Stimulated activated CD4-positive, alpha-beta T cell treated with anti-CD3 and anti-CD28 coated beads, Interleukin-4, amount 100 ng/mL, for 48 hours (primary cell): ENCODE measurements at places on chromosomes 5 and 9.

DNA sequence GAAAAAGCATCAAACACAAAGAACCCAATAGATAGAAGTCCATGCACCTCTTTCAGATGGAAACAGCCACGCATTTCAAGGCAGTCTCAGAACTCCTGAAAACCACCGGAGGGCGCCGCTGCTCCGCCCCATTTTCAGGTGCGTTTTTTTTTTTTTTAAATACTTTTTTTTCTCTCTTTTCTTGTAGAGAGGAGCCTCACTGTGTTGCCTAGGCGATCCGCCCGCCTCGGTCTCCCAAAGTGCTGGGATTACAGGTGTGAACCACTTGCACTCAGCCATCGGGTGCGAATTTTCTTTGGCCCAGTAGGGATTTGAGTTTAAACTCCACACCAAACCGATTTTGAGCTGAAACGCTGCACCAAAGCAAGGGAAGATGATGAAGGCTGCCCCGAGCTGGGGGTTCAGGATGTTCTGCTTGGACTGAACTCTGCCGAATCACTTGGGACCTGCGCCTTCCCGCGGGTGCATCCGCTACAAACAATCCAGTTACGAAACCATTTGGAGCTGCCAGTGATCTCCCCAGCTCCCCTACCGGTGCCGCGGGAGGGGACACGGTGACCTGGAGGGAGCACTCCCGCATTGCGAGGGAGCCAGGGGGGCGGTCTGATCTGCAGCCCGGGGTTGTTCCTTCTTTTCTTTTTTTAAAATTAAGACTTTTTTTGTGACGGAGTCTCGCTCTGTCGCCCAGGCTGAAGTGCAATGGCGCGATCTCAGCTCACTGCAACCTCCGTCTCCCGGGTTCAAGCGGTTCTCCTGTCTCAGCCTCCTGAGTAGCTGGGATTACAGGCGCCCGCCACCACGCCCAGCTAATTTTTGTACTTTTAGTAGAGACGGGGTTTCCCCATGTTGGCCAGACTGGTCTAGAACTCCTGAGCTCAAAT lies 1.4 kb downstream of the PTGR1 start:
- DNase-seq, result peak; percentile 33

- DNase-seq, result no peak
These were observed 120.6 kb downstream of the TTLL11 start for GRCh38 chr9:121972501-121972981.

DNA sequence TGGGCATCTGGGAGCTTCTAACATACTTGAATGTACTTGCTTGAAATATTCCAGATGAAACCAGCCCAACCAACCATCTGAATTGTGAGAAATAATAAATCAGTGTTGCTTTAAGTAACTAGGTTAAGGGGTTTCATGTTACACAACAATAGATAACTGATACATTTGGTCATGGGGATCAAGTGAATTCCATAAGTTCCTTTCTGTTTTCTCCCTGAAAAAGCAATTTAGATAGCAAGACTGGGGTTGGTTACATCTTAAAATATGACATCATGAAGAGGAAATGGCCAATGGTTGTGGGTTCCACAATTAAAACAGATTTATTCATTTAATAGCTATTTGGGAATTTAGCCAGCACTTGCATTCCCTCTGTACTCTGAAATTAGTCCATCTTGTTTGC lies 559.7 kb downstream of the TLR4 start:
- no peak for DNase-seq

- DNase-seq, result no peak
These were observed 330.0 kb downstream of the EBF1 start for GRCh38 chr5:158769696-158770095.

DNA sequence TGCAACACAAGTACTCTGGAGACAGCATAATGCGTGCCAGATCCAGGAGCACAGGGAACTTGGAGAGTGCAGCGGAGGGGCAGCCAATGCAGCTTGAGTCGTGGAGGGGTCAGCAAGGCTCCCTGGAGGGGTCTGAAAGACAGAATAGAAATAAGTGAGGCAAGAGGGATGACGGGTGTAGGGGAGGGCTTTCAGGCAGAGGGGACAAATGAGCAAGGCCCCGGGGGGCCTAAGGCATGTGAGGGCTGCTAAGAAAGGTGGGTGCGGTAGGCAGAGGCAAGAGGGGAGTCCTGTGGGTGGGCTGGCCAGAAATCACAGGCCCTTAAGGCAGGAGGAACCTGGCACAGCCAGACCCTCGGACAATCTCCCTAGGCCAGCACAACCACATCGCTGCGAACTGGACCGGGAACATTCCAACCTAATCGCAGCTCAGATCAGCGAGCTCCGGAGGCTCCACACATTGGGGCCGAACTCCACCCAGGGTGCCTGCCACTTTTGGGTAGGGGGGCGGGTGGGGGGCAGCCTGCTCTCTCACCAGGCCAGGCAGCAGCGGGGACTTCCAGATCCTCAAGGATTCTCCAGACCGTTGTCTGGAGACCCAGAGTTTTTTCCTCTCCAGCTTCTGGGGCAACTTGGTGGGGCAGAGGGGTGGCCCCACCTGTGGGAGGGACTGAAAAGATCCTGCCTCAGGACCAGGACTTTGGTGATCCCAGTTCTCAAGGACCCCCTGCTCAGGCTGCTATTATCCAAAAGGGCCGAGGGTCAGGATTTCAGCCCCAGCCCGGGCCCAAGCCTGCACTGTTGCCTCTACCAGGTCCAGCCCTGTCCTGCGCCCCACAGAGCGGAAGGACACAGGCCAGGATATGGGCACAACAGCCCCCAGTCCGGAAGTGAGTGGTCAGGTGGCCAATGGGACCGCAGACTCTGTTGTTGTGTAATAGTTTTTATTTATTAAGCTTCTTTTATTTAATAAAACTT lies 22.7 kb upstream of the CYSTM1 start:
- DNase-seq, result no peak

GRCh38 chr9:99457981-99458380 lies 235.9 kb downstream of the SEC61B start:
- no peak for DNase-seq

- DNase-seq, result no peak
These were observed 706.6 kb upstream of the ZNF608 start for GRCh38 chr5:125452991-125453390.

DNA sequence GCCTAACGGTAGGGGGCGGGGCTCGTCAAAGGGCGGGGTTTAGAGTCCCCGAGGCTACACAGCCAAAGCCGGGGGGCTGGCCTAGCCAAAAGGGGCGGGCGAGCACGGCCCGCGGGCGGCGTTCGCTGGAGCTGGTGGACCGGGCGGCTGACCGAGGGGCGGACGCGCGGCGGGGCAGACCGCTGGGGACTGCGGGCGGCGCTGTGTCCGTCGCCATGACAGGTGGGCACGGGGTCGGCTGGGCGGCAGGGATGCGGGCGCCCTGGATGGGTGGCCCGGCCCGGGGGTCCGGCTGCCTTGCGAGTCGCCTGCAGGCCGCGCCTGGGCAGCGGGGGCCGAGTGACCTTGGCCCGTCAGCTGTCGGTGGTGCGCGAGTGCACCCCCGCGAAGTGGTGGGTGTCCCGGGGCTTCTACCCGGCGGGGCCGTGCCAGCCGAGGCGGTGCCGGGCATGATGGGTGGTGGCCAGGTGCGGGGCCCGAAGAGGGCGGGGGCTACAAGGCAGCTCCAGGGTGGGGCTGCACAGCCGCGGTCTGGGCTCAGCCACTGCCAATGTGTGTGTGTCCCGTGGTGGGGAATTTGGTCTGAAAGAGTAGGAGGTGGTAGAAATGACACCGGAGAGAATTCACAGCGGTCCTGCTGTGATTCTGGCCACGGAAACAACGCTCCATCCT lies at the start of gene CARD19:
TSS of gene CARD19 (plus strand) at position 87 of the 672 bp plus-strand sequence. CDS start at position 216, 129 bp downstream.
- DNase-seq, result no peak

- no peak for DNase-seq
These were observed 144.2 kb upstream of the EPB41L4A start for GRCh38 chr5:112563169-112563826.

GRCh38 chr9:23492126-23493002 lies 333.7 kb downstream of the ELAVL2 start:
- no peak for DNase-seq

GRCh38 chr5:139761057-139761450 lies 34.6 kb upstream of the PSD2 start:
- DNase-seq, result no peak

GRCh38 chr5:52269401-52269800 lies 518.3 kb upstream of the ITGA1 start:
- DNase-seq, result no peak

GRCh38 chr5:39946356-39947045 lies 521.7 kb upstream of the DAB2 start:
- DNase-seq, result no peak

GRCh38 chr9:35746583-35746982 lies 2.4 kb downstream of the GBA2 start:
- DNase-seq, result no peak

DNA sequence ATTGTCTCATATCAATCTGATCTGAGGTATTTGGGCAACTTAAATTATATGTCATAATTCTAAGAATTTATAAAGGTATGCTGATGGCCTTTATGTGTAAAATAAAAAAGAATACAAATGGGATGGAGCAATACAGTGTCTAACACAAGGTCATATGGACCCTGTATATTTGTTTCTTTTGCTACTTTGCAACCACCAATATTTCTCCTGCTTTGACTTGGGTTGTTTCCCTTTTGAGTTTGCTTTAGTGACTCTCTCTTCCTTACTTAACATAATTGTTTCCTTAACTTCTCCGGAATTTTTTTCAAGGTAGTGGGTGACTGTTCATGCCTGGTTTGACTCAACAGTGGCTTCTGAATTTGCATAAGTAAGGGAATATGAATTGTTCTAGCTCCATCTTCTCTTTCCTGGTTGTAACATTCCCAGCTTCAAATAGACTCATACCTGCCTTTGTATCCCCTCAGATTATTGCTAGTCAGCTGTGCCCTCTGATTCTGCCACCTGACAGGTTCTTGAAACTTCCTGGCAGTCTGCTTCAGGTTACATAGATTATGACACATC lies 30.2 kb upstream of the ANXA1 start:
- no peak for DNase-seq

DNA sequence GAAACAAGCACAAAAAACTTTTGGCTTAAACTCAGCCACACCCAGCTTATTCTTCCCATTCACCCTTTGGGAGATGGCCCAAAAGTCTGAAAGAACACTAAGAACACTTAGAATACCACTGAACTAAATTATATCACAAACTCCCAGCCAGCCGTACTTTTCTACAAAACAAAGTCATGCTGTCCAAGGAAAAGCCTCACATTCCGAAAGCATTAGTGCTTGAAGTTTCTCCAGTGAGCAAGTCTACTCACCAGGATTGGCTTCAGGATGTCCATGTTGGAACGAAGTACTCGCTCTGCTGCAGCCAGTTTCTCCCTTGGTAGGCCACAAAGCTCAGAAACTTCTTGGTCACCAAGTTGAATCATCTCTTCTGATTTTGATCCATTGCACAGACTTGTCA lies 69.7 kb downstream of the ABCA1 start:
- DNase-seq, result no peak

DNA sequence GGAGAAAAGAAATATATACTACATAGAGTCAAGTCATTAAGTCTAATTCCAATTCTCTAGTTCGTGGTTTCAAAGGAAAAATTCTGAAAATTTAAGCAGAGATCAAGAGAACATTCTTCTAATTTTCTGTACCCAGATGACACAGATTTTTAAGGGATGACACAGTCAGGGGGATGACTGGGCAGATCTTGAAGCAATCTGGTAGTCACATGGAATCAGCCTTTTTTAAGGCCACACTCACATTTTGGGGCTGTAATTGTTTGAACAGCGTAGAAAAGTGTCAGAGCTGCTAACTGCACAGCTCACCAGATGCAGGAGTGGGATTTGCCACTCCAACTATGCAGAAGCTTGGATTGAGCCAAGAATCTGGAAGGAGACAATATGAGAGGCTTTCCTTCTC lies 20.4 kb downstream of the PDE4D start:
- DNase-seq, result no peak

- no peak for DNase-seq
These were observed 13.0 kb downstream of the SLC4A9 start for GRCh38 chr5:140372971-140373487.

- no peak for DNase-seq
These were observed 16.0 kb downstream of the ZNF462 start for GRCh38 chr9:106878934-106879333.

- no peak for DNase-seq
These were observed 1.5 kb downstream of the PAPPA start for GRCh38 chr9:116154976-116155697.

- DNase-seq, result peak; percentile 20
These were observed 1.8 kb downstream of the KLF4 start for GRCh38 chr9:107487521-107488374.

- no peak for DNase-seq
These were observed 18.7 kb upstream of the TMEM161B start for GRCh38 chr5:88287302-88287701.

DNA sequence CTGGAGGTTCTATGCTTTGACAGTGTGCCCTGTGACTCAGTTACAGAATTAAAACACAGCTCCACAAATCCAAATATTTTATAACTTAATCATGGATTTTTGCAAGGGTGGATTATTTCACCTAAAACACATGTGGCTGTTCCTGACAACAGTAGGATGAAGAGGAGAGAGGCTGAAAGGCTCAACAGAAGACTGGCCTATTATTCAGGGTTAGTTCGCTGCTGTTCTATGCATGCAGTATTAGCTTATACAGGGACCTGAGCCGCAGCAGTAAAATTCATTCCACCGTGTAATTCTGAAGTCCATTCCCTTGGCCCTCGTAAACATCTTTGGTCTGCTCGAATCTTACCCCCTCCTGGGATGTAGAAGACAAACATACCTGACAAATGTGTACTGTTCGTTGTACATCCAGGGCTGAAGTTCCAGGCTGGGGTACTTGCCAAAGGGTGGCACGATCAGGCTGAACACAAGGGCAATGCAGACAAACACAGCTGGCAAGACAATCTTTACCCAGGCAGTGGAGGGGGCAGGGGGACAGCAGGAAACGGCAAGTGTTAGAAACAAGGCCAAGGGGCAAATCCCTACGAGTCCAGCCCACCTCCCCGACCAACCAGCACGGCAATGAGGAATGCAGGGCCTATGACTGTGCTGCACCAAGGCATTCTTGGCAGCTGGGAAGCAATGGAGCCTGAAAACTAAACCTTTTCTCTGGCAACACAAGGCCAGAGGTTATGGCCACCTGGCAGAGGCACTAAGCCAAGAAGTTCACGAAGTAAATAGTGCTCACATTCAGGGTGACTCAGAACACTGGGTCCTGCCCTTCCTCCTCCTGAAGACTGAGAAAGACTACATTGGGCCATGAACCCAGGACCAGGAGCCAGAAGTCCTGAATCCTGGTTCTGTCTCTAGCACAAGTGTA lies 46.8 kb downstream of the NIPSNAP3B start:
- DNase-seq, result no peak

DNA sequence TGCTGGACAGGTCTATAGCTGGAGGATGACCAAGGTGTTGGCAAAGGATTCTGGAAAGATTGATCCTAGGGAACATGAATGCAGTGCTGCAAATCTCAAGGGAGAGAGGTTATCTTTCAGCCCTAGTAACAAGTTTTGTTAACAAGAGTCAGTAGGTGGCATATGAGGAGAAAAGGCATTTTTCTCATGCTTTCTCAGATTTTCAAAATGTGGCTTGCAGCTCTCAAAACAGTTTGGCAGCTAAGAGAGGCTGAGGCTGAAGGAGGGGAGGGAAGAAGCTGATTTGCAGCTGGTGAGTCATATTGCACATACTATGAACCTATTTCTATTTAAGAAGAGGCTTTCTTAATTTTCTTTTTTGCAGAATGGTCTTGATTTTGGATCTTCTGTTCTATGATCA lies 64.3 kb upstream of the PCA3 start:
- DNase-seq, result no peak
